ENCODE measurements at places on chromosomes 16 and 17.

DNA sequence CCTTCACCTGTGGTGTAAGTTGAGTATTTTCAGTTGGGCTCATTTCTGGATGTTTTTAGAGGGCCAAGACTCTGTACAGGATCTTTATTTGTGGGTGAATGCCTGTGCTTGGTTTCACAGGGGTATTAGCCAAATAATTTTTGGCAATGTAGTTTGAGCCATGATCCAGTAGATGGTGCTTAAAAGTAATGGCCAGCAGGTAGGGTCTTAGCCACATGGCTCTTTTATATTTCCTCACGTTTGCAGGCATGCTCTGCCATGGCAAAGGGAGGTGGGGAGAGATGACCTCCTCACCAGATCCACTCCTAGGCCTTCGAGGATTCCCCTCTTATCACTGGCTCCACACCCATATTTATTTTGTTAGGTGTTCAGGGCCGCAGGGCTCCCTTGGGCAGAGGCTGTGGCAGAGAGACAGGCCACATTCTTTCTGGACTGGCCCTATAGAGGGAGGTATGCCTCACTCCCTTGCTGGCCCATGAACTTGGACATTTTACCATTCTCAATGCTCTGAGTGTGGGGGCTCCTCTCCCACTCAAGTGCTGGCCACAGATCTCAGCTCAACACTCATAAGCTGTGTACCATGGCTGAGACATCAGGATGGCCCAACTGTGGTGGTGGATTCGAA is 417.1 kb downstream of the XYLT1 start:
- no peak for DNase-seq

GRCh38 chr16:47061204-47061603 is 82.5 kb downstream of the NETO2 start:
- DNase-seq = no peak

- no peak for DNase-seq
Observed at GRCh38 chr17:43839670-43840108, 6.7 kb upstream of the MPP3 start.

DNA sequence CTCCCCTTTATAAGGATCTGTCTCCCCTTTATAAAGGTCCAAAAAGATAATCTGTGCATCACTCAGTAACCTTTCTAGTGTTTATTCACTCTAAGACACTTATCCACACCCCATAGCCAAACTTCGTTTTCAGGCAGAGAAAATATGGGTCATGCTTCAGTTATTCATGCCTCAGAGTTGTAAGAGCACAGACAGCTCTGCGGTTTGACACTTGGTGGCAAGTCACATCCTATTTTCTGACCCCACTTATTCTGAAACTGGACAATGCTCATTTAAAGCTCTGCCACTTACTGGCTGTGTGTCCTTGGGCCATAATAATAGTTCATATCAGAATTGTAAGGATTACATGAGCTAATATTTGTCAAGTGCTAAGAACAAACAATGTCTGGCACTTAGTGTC is 2.0 kb upstream of the KRTAP2-1 start:
- DNase-seq = no peak

DNA sequence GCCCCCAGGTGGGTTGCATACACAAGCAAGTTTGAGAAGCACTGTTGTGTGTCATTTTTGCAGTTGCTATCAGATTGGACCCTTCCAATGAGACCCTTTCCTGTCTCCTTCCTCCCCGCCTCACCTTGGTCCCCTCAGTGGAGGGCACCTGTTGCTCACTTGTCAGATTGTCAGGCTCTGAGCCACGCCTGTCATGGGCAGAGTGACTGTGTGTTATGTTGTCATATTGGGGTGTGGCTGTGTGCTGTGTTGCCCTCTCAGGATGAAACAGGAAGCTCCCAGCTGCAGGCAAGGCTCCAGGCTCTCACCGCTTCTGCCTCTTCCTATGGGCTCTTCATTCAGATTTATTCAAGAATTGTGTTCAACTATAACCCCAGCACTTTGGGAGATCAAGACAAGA is 302.9 kb downstream of the CPPED1 start:
- DNase-seq = no peak

DNA sequence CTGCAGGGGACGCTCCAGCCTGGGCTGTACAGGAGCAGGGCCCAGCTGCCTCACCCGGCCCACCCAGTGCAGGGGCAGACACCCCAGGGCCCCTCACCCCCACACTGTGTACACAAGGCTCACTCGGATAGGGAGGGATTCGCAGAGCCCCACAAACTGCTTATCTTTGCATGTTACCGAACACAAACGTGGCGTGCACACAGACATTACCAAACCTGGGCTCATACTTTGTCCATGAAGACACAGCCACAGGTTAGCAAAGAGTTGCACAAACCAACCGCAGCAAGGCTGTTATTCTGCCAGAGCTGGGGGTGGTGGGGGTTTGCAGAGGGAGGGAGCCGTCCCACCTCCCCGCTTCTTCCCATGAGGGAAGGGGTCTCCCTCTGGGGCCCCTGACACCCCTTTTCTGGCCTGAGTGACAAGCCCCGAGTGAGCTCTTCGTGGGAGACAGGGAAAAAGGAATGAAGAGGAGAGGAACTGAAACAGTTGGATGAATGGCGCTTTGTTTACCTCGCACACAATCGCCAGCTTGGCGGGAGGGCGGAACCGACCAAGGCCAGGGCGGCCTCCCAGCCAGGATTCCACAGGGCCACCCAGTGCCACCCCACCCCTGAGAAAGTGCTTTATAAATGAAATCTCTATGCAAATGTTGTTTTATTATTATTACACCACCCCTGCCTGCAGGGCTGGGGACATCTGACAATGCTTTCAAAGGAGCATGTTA is 434 bp upstream of the CPSF4L start:
- DNase-seq = no peak

DNA sequence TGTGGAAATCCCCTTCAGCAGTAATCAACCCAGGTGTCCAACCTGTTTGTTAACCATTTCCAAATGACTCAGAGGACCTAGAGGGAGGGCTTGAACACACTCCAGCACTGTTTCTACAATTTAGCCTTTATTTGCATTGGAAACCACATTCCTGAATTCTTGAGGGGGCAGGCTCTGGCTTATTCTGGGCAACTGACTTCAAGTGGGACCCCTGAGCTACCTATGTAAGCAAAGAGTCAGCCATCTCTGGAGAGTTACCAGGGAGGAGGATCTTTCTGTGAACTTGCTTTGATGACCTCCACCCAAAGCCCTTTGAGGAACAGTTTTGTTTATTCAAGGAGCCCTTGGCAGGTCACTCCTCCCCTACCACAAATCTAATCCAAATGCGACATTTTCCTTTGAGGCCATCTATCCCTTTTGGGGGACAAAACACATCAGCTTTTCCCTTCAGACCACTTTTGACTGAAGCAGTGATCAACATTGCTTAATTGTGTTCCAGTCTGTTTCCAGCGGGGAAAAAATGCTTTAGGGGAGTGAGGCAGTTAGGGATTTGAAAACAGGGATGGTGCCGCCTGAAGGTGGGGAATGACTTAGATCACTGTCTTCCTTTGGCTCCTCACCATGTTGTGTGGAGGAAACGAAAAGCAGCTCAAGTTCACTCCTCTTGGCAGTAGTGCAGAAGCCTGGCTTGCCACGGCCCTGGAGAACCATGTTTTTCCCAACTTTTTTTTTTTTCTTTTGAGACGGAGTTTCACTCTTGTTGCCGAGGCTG is 46.2 kb downstream of the TUBD1 start:
- peak; percentile 64 for DNase-seq

DNA sequence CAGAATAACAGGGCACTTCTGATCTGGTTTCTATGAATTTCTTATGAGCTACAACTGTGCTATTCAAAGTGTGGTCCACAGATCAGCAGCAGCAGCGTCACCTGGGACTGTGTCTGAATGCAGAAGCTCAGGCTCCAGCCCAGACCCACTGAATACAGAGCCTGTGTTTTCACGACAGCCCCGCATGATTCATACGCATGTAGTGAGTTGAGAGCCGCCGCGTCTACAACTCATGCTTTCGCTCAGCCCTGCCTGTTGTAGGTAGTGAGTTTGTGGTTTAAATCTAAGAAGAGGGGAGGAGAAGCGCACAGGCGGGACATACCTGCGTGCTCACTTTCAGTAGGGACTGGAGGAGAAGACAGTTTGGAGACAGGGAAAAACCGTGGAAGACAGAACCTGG is 28.5 kb upstream of the ELAC2 start:
- DNase-seq = no peak

GRCh38 chr17:57551321-57552079 is 193.6 kb downstream of the CCDC182 start:
- DNase-seq = no peak

GRCh38 chr17:77617516-77617915 is 341.0 kb upstream of the TNRC6C start:
- DNase-seq = no peak

GRCh38 chr17:17028878-17029535 is 13.2 kb upstream of the MPRIP start:
- DNase-seq = no peak

GRCh38 chr17:14739656-14740431 is 439.0 kb downstream of the HS3ST3B1 start:
- no peak for DNase-seq

GRCh38 chr16:67277294-67277998 is 1.9 kb upstream of the PLEKHG4 start:
- DNase-seq = no peak

GRCh38 chr16:69909043-69909442 is 42.1 kb upstream of the CLEC18A start:
- DNase-seq = no peak

DNA sequence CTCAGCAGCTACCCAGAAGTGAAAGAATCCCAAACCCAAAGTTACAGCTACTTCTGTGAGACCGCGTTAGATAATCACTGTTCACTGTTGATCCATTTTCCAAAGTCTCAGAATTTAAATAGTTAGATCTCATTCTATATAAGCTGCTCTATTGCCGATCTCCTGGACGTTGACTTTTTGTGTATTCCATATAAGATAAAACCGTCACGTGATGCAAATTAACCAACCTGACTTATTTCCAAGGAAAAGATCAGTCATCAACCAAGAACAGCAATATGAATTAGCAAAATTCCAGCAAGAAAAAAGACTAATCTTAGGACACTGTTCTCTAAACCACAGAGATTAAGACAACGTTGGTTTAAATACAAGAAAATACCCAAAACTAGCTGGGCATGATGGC is 8.3 kb downstream of the ACOX1 start:
- DNase-seq = no peak

GRCh38 chr17:27333410-27333980 is 39.6 kb downstream of the WSB1 start:
- DNase-seq = no peak

- no peak for DNase-seq
Observed at GRCh38 chr17:81124377-81124776, 40.9 kb upstream of the PVALEF start.

GRCh38 chr17:28508211-28508724 is 2.1 kb downstream of the FOXN1 start:
- no peak for DNase-seq

GRCh38 chr16:72189865-72190371 is 18.0 kb upstream of the PMFBP1 start:
- no peak for DNase-seq

DNA sequence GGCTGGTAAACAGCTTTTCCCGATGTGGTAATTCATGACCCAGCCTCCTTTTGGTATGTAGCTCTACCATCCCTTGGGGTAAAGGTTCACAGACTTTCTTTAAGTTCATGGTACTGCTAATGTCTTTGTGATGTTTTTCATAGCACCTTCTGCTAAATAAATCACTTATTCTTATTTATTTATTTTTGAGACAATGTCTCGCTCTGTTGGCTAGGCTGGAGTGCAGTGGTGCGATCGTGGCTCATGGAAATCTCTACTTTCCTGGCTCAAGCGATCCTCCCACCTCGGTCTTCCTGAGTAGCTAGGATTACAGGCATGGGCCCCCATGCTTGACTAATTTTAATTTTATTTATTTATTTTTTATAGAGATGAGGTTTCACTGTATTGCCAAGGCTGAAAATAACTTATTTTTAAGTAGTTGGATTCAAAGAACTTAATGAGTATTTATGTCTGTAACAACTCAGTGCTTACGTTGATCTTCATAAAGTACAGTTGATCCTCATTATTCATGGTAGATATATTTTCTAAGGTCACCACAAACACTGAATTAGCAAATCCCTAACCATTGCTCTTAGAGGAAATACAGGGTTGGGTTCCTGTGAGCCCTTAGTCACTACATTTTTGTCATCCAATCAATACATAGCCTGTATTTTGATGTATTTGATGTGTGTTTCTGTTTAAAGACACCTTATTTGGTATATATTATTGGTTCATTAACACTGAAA is 97.1 kb downstream of the SHISA9 start:
- no peak for DNase-seq

DNA sequence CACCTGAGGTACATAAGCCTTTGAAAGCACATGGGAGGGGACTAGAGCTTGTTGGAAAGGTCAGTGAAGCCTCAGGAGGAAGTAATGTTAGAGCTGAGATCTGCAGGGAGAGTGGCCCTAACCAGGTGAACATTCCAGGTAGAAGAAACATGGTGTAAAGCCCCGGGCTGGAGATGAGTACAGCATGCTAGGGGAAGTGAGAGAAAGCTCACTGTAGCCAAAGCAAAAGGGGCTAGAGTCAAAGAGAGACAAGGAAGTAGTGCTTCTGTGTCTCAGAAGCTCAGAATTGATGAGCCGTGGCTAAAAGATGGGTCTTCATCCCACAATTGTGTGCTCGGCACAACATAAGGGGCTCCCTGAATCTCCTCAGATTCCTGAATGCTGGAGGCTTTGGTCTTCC is 481.8 kb downstream of the XYLT1 start:
- no peak for DNase-seq

DNA sequence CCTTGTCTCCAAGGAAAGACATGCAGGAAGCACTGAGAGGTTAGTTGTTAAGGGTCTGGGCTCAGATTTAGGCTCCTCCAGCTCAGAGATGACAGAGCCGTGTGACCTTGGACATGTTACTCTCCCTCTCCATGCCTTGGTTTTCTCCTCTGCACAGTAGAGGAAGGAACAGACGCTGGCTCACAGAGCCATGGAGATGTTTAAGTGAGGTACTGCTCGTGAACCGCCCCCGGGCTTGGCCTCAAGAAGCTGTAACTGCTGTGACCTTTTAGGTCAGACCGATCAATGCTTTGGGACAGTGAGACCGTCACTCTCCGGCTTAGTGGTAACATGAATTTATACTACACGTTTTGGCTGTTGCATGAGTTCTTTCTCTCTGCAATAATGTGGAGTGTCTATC is 197.4 kb downstream of the C16orf95 start:
- DNase-seq = no peak

DNA sequence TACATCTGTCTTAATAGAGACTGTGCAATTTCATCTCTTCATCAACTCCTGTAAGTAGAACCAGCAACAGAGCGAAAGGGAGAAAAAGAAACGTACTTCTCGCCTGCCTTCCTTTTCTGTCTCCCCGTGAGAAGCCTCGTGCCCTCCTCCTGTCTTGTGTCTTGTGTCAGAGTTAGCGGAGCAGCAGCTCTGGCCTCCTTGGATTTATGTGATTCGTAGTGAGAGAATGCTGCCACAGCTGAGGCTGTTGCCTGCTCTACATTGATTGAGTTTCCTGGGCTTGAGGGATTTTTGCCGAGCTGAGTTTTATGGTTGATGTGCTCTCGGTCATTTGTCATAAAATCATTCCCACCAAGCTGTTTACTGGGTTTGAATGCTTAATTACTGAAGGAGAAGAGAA is 579.1 kb upstream of the RBFOX1 start:
- no peak for DNase-seq
